ENCODE measurements at places on chromosomes 2 and 18.

DNA sequence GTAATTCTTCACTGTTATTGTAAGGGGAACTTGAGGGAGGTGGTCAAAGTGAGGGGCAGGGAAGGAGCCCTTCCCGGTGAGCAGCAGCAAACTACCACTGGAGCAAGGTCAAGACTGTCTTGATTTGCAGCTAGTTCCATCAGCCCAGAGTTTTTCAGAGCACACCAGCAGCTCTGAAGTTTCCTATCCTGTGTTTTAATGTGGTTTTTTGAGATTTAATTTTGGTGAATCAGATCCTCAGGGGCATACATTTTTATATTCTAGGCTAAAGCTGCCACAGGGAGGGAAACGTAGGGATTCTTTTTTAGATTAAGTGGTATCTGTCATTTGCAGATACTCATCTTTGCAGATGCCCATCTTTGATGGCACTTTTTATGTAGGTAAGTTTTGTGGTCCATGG lies 67.1 kb upstream of the KCNE4 start:
- DNase-seq: no peak

GRCh38 chr18:59779979-59780378 lies 82.8 kb upstream of the CCBE1 start:
- DNase-seq: no peak

DNA sequence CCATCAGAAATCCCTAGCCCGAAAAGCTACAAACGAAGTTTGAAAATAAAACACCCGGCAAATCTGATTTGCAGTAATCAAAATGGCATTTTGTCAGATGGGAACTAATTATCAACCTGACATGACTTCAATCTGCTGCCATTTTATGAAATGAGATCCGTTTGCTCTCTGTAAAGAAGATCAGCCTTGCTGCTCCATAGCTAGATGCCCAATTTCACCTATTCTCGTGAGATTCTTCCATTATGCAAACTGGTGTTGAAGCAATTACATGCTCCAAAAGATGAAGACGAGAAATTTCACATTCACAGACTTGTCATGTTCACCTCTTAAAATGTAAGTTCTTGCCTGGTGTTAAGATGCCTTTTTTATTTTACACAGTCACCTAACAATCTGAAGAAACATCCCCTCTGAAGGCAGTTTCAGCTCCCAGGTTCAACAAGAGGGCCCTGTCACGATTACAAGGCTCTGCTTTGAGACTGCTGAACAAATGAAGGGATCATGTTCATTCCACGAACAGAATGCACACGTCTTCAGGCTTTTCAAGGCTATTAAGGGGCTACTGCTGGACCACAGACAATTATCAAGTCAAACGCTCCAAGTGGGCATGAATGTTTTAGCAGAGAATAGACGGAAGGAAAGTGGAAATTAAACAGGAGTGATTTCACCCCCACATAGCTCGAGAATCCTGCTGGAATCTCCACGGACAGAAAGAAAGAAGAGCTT lies 172.6 kb upstream of the PID1 start:
- no peak for DNase-seq

DNA sequence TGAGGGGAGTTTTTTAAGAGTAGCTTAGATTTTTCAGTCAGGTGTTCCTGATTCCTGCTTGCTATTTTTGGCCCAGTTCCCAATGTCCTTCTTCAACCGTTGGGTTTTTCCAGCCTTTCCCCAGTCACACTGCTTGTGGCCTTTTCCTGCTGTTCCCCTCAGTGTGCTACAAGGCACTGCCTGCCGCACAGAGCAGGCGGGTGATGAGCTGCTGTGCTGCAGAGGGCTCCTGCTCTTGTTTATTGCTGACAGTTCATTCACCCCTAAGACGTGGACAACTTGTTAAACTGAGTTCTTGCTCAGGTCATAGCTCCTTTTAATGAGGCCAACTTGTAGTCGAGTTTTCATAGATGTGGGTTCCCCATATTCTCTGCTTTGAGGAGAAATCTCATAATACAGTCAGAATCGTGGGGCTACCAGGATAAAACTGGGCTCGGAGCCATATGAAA lies 20.6 kb downstream of the EIF4E2 start:
- DNase-seq: no peak

DNA sequence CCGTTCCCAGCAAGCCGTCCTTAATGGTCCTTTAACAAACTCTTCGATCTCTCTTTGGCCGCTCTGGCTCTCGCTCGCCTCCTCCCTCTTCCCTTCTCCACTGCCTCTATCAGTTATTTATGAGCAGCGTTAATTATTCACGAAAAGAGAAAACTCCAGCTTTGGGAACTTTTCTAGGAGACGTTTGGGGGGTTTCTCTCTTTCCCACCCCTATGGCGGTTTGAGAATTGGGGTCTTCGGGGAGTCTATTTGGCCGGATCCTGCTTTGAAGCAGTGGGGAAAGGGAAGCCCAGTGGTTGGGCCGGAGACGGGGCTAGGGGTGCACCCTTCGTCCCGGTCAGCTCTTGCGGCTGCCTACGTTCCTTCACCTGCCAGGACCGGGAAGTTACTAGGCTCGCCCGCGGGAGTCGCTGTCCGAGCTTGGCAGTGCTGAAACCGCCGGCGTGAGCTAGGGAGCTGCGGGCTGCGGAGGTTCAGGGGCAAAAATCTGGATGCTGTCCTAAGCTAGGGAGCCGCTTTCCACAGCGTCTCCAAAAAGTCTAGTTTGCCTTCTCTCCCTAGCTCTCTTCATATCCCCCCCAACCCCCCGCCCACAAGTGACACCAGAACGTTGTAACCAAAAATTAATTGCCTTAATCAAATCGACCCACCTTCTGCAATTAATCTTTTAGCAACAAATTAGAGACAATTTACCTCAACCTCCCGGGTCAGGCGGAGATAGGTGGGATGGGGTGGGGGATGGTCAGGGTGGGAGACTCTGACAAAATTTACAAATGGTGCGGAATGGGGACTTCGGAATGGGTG lies 8.9 kb upstream of the SKOR2 start:
- DNase-seq: no peak

- DNase-seq: no peak
Measured at GRCh38 chr2:226213717-226214116, 585.9 kb downstream of the IRS1 start.

DNA sequence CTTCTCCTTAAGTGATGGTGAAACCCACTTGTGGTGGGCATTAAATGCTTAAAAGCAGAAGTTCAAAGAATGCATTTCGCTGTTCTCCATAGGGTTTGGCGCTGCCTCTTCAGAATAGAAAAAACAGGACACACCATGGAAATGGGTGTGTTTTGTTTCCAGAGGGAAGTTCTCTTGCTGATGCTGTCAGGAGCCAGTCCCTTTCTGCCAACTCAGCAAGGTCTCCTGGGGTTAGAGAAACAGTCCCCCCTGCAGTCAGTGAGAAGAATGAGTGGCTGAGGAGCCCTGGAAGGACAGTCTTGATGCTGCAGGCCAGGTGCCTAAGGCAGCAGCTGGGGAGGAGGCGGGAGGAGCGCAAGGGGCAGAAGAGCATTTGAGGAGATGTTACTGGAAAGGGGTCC lies 37.8 kb upstream of the ASAP2 start:
- DNase-seq: peak; percentile 12

GRCh38 chr2:108587621-108588020 lies 53.4 kb downstream of the LIMS1 start:
- no peak for DNase-seq

DNA sequence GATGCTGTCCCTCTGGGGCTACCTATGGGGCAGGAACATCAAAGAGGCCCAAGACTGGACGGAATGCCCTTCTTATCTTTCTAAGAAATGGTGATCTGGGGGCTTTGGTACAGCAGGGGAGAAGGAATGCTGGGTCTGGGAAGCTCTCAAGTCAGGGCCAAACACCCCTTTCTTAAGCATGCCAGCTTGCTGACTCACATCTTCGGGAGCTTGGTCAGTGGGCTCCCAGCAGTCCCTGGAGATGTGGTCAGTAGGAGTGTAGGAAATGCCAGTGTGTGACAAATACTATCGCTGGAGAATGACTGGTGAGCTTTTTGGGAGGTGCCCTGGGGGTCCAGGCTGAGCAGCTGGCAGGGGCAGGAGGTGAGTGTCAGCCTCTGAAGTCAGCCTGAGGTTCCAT lies 105.0 kb upstream of the CDC42EP3 start:
- no peak for DNase-seq

GRCh38 chr18:12995424-12995823 lies 4.3 kb downstream of the CEP192 start:
- DNase-seq: no peak

DNA sequence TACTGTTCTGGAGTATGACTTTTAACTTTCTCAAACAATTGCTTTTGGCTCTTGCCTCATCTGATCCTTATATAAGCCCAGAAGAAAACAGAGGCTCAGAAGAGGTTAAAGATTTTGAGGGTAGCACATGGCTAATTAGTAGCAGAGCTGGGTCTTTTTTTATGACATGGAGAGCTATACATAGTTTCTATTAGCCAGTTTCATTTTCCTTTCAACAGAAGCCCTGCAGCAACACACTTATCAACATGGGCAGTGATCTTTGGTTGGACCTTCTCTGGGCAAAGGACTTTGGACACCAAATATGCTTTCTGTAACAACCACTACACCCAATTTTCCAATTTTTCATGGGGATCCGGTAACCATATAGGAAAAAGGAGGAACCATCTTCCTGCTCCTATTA lies 64.9 kb downstream of the NCKAP5 start:
- no peak for DNase-seq

DNA sequence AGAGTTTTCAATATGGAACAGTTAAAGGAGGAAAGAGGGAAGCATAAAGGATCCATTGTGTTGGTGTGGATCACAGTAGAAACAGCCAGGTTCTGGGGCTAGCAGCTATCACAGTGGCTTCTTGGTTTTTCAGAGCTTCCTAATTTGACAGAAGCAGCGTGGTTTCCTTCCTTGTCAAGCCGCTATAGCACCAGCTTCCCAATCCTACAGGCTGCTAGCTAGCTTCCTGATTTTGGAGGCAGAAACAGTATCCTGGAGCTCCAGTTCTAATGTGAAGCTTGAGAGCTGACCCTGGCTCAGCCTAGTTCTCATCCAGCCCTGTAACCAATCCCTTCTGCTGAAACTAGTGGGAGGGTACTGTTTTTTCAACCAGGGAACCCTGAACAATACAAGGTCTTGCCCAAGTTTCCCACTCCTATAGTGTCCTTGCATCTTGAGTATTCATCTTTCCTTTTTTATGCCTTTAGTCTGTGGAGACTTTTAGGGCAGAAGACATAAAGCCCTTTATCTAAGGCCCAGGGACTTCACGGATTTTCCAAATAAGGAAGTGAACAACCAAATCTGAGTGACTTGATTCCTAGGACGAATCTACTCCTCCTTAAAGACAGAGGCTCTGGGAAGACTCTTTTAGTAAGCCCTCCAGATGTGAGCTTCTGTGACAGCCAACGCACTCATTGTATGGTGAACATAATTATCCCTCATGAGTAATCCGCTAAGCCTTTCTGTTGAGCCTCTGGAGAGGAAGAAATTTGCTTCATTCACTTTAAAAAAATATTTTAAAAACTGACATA lies 33.8 kb downstream of the CCDC93 start:
- DNase-seq: no peak

- no peak for DNase-seq
Measured at GRCh38 chr2:237139123-237139675, 53.5 kb downstream of the COPS8 start.

GRCh38 chr2:175726223-175726622 lies 275.8 kb downstream of the LNPK start:
- DNase-seq: no peak

GRCh38 chr18:2642771-2643170 lies 12.8 kb upstream of the SMCHD1 start:
- no peak for DNase-seq

DNA sequence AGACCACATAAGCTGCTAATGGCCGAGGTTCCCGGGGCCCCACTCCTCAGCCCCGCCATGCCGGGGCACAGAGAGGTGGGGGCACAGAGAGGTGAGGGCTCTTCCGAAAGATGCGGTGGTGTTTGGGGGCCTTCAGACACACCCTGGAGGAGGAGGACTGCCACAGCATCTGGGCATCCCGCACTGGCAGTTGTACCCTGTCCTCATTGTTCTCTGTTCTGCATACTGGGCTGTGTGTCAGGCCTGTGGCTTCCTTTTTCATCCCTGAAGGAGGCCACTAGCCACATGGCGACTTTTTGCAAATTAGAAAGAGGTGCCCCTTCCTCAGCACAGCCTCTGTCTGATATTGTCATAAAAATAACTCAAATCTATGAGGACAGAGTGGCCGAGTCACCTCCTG lies 150.1 kb downstream of the CTIF start:
- no peak for DNase-seq

- no peak for DNase-seq
Measured at GRCh38 chr2:149041482-149041881, 3.0 kb downstream of the LYPD6B start.

DNA sequence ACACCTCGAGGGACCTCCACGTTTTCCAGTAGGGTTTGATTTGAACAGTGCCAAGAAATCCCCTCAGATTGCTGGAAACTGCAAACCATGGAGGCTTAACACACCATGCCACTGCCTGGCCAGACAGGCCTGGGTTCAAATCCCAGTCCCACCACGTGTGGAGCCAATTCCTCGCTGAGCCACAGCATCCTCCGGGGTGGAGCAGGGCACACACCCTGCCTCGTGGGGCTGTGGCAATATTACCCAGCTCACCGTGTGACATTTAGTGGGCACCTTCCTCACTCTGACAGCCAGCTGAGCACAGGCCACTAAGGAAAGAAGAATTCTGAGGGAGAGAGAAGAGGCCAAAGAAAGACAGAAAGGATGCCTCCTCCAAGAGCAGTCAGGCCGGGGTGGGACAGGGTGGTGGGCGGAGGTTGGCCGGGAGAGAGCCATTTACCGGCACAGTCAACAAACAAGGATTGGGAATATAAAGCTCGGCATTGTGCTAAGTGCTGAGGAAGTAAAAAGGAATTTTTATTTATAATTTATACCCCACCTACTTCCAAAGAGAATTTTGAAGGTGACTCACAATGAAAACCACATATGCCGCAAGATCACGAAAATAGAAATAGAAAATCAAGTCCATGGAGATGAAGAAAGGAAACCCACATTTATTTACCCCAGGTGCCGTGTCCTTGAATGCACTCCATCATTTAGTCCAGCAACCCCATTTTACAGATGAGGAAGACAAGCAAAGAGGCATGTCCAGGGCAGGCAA lies 111.5 kb downstream of the MCFD2 start:
- DNase-seq: no peak

- no peak for DNase-seq
Measured at GRCh38 chr2:9697909-9698308, 67.1 kb upstream of the YWHAQ start.

DNA sequence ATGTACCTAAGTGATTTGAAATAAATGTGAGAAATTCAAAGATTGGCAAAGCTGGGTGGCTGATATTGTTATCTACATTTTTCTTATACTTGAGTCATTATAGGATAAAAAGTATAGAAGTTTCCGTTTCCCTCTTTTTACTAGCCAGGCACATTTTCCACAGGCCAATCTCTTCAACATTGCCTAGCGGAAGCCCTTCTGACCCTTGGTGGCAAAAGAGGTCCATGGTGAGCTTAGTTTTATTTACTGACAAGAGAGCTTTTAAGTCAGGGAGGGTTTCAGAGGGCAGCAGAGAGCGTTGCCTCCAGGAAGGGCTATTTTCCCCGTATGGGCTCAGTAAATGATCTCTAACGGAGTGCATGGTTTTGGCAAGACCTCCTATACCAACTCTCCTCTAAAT lies 15.1 kb upstream of the RHOB start:
- no peak for DNase-seq

Data from DMS153 (cell line).